T-helper 2 cell (primary cell): ENCODE measurements at places on chromosomes 6 and 20.

DNA sequence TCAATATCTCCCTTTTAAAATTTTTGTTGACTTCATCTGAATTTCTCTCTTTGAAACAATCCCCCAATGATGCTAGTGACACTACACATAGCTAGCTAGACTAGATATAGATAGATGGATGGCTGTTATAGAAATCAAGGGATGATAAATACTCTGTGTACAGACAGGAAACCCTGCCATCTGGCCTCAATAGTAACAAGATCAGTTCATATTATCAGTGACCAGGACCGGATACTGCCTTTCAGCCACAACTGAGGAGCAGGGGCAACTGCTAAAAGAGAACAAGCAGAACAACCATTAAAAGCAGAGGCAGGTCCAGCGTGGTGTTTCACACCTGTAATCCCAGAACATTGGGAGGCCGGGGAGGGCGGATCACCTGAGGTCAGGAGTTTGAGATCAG is 118.3 kb upstream of the FAM184A start:
- no peak for DNase-seq

DNA sequence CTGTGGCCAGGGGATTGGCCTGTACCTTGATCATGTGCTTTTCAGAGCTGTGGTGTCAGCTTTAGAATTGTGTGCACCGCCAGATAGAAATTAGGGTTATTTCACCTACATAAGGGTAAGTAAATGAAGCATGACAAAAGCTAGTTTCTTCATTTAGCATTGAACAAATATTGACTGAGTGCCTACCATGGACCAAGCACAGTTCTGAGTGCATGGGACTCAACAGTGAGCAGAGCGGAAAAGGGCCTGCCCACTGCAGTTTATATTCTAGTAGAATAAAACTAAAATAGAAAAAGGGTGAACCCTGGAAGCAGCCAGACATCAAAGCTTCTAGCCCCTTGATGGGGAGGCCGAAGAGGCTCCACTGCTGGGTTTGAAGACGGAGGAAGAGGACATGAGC is 25.6 kb downstream of the ECT2L start:
- no peak for DNase-seq

DNA sequence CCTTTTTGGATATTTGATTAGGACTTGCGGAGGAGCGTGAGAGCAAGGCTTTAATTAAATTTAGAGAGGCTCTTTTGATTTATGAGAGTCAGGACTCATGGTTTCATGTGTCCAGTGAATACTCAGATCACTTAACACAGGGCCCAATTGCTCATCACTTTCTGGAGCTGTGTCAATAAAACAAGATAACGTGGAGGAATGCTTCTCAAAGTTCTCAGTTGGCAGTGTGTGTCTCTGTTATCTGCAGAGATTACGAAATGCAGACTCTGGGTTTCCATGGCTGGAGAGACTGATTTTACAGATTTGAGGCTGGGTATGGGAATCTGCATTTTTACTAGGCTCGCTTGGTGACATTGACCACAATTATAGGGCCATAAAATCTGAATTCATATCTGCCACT is 335.8 kb upstream of the FLRT3 start:
- DNase-seq: no peak

DNA sequence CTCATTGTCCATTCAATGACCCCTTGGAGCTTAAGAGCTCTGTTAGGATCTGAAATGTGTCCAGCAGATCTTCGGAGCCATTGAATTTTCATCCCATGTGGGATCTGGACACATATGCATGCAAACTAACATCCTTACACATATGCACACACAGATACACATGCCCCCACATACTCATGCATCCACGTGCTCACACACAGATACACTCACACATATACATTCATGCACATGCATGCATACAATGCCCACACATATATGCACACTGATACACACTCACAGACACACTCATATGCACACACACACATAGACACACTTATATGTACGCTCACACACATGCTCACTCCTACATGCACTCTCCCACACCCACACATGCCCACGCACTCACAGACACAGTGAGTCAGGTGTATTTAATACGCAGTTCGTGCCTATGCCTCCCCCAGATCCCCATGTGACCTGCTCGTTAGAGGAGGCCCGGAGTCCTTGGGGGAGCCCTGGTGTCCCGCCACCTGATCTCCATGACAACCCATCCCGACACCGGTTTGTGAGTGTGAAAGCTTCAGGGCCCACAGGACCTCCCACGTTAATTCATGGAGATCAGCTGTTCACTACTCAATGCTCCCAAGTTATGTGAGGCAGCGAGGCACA is 121.9 kb upstream of the SULF2 start:
- no peak for DNase-seq

GRCh38 chr6:108941859-108942258 is 93.6 kb downstream of the ARMC2 start:
- DNase-seq: no peak

- no peak for DNase-seq
Observed at GRCh38 chr6:53179961-53180651, 31.5 kb upstream of the GCM1 start.

GRCh38 chr6:145882121-145882531 is 67.5 kb upstream of the FBXO30 start:
- no peak for DNase-seq

DNA sequence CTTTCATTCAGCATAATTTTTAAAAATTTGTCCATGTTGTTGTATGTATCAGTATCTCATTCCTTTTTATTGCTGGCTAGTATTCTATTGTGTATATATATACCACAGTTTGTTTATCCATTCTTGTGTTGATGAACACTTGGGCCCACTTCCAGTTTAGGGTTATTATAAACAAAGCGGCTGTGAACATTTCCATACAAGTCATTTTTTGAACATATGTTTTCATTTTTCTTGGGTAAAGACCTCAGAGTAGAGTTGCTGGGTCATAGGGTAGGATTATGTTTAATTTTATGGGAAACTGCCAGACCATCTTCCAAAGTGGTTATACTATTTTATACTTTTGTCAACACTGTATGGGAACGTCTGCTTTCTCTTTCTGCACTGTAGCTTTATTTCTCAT is 55.3 kb downstream of the RBM24 start:
- no peak for DNase-seq

DNA sequence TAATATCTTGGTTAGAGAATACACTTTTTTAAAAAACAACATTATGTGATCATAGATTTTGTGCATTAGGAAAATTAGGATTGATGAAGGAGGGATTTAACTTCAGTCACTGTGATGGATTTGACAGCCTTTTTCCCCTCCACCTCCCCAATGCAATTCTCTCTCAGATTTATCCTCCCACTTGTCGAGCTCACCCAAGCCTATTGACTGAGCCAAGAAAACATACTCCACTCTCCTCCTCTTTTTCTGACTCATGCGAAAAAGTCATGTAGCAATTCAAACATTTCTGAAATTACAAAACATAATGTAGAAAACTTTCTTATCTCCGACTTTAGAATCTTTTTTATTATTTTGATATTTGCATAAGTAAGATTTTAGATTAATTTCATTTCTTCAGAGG is 24.1 kb downstream of the KLHL32 start:
- DNase-seq: no peak

GRCh38 chr6:22954749-22955385 is 385.5 kb downstream of the HDGFL1 start:
- no peak for DNase-seq

DNA sequence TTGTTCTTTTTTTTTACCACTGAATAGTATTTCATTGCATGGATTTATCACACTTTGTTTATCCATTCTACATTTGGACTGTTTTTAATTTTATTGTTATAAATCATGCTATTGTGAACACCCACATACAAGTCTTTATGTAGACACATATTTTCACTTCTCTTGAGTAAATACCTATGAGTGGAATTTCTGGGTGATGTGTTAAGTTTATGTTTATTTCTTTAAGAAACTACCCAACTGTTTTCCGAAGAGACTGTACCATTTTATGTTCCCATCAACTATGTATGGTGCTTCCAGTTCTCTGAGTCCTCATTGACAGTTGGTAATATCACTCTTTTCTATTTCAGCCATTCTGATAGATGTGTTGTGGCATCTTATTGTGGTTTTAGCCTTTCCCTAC is 54.0 kb downstream of the RIN2 start:
- DNase-seq: no peak

DNA sequence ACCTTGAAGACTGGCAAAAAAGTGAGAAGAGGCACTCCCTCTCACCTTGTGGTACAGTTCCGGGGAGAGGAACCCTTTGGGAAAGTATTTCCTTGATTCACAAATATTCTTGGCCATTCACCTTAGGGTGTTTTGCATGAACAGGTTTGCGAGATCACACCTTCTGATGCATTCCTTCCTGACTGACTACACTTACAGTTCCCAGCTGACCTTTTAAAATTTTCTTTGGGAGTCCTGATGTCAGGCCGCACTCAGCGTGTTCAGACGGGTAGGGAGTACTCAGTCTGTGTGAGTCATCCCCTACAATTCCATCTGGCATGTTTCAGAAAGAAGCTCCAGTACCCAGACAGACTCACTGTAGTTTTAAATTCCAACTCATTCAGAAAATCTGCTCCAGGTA is 1.7 kb downstream of the ADGRF4 start:
- DNase-seq: no peak

GRCh38 chr20:50023116-50023805 is 40.5 kb downstream of the SNAI1 start:
- no peak for DNase-seq

DNA sequence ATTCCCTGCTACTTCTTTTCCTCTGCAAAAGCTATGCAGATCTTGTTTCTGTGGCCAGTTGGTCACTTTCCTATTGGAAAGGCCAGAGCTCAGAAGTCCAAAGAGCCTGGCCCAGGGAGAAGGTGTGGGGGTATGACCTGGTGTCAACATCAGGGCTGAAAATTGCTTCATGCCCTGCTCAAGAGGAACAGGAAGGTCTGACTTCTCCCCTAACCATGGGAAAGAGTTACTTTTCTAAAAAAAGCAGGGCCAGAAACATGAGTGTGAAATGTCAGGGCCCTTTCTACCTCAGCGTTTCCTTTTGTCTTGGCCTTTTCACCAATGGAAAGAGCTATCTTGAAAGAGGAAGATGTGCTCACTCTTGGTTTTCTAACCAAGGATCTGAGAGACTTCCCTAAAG is 117.4 kb downstream of the MAFB start:
- no peak for DNase-seq

DNA sequence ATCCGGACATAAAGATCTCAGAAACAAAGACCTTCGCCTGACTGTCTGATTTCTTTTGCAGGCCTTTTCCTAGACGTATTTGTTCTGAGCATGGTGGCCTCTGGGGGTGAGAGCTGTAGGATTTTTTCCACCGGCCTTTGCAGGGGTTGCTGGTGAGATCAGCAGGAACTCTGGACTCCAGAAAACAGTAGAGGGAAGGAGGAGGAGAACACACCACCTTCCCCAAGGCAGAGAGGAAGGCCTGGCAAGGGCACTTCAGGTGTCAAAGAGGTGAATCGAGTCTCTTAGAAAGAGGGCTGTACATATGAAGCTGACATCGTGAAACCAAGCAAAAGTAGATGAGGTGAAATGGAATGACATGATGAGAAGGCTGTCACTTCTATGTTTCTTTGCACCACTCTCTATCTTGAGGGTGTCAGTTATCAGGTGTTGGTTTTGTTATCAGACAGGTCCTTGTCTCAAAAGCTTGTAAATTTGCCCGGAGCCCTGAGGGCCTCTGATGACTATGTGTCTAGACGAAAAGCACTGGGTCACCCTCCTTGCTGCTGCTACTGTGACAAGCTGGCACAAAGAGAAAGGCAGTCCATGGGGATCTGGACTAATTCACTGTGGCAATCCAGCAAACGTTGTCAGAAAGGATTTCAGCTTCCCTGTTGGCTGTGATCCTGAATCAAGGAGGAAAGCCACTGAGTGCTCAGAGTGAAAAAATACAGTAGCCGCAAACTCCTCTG is 91.3 kb upstream of the MAP3K7 start:
- DNase-seq: no peak
